ENCODE measurements at places on chromosomes 7 and 10.

DNA sequence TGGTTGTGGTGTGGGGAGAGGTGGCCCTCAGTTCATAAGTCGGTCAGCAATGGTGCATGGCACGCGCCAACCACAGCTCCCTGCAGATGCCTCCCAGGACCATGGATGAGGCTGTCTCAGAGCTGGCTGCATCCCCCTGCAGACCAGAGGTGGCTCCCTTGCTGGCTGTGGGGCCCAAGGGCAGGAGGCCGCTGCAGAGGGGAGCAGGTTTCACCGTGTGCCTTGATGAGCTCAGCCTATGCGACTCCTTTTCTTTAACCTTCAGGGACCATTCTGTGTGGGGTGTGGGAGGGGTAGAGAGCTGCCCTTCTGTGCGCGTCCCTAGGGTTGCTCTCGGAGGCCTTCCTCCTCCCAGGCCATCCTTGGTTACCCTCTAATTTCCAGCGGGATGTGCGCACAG is 152.4 kb downstream of the ACTR3B start:
- DNase-seq, result no peak

- no peak for DNase-seq
Measured at GRCh38 chr7:54880326-54880989, 121.4 kb upstream of the SEC61G start.

GRCh38 chr7:11297764-11298163 is 324.1 kb downstream of the PHF14 start:
- DNase-seq, result no peak

- no peak for DNase-seq
Measured at GRCh38 chr7:23893942-23894891, 184.2 kb downstream of the STK31 start.

- no peak for DNase-seq
Measured at GRCh38 chr10:49647554-49647953, 31.9 kb upstream of the C10orf53 start.

DNA sequence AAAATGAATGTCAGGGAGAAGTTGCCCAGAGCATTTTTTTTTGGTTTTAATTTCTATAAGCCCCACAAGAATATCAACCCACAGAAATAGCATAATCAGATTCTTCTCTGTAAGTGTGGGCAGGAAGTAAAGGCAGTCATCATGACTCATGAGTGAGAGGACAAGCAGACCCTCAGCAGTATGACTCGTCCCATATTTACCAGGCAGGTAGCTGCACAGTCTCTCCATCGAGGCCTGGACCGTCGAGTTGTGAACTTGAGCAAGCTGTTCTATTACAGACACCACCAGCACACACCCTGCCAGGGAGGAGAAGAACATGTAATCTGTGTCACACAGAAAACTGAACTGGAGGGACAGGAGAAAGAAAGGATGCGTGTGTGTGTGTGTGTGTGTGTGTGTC is 37.8 kb downstream of the AOAH start:
- DNase-seq, result peak; percentile 14

GRCh38 chr7:100010901-100011300 is 4.5 kb upstream of the ZKSCAN1 start:
- DNase-seq, result no peak

- no peak for DNase-seq
Measured at GRCh38 chr10:122550983-122551382, 9.6 kb upstream of the DMBT1 start.

GRCh38 chr10:73459683-73460314 is 26.4 kb upstream of the MSS51 start:
- no peak for DNase-seq

DNA sequence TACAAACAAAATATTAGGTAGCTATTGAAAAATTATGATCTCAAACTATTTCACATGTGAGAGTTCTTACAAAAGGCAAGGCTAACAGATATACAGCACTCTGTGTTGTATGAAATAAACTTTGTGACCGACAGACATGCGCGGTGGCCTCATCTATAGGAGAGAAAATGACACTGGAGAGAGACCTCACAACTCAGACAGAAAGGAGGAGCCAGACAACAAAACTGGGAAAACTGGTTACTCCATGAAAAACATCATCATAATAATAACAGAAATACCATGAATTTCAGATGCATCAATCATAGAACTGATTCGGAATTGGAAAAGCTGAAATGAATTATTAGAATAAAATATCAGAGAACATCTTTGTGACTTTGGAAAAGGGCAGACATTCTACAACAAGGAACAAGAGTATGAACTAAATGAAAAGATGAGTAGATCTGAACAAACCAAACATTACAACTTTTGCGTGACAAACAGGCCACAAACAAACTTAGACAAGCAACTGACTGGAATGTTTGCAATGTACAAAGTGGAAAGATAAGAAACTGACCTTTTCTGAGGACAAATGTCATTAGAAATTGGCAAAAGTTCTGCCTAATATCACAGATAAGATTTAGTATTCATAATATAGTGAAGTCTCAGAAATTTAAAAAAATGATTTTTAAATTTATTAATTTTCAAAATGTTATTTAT is 69.3 kb downstream of the TNS3 start:
- no peak for DNase-seq

DNA sequence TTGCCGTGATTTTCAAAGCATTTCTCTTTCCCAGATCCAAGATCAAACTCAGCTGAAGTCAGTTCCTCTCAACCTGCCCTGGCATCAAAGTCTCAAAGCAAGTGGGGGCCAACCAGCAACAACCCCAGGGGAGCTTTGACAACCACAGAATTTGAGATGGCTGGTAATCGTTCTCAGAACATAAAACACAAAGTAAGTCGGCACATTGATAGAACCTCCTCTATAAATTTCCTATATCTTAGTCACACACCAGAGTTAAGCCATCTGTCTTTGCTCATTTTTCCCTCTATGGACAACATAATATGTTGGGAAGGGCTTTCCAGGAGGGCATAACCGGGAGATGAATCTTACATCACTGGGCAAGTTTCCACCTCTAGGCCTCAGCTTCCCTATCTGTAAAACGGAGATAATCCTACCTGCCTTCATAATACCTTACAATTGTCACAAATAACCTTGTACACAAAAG is 1.2 kb upstream of the DNAJC9 start:
- DNase-seq, result no peak

- DNase-seq, result no peak
Measured at GRCh38 chr10:103284170-103284569, 7.2 kb downstream of the INA start.

GRCh38 chr7:39686261-39686924 is 63.0 kb downstream of the RALA start:
- no peak for DNase-seq

DNA sequence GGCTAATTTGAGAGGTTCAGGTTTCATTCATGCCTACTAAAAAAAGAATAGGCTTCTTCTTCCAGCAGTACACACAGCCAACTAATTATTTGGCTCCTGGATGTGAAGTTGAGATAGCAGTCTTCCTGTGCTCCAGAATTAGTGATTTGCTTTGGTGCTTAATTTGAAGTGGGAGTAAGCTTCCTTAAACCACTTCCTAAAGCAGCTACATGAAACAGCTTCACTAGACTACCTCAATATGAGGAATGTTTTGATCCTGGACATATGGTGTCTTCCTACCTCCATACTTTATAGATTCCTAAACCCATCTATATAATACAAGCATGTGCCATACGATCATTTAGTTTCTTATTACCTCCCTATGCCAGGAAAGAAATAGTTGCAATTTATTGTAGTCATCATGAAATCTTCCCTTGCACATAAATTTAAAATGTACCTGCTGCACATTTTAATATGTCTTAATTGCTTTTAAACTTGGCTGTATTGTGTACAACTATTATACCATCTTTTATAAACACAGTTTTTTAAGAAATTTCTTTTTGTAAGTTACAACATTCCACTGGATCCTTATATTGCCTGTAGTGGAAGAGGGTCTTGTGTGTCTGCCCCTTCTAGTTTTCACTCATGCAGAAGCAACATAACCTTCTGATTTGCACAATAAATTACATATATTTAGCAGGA is 8.6 kb downstream of the VIM start:
- no peak for DNase-seq

- DNase-seq, result no peak
Measured at GRCh38 chr10:111646021-111646420, 537.5 kb downstream of the GPAM start.

DNA sequence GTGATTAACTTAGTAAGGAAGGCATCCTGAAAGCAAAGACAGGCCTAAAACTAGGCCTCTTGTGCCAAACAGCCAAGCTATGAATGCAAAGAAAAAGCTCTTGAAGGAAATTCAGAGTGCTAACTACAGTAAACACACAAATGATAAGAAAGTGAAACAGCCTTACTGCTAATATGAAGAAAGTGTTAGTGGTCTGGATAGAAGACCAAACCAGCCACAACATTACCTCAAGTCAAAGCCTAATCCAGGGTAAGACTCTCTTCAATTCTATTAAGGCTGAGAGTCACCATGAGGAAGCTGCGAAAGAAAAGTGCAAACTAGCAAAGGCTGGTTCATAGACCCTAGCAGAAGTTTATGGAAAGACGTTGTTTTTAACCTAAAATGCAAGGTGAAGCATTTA is 66.0 kb downstream of the IPMK start:
- DNase-seq, result no peak

DNA sequence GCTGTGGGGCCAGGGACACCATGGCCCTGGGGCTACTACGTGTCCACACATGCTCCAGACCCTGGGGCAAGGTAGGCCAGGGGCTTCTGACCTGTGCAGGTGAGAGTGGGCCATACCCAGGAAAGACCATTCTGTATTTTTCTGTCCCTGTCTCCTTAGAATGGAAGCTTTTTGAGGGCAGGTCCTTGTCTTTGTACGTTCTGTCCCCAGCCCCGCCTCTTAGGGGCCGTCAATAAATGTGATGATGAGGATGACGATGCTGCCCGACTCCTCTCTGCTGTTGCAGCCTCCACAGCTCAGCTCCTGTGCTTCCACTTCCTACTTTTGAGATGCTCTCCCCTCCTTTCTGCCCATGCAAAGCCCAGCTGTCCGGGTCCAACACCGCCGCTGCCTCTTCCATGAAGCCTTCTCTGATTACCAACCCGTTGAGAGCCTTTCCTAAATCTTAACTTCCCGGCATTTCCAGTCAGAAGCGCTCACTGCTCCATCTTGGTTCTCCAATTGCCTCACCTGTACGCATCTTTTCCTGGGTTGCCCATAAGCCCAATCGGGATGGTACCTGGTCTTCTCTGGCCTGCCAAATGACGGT is 4.3 kb downstream of the VPS37D start:
- DNase-seq, result no peak

- DNase-seq, result no peak
Measured at GRCh38 chr10:529468-530230, 159.8 kb downstream of the DIP2C start.

GRCh38 chr10:26647602-26648244 is 49.8 kb upstream of the PDSS1 start:
- no peak for DNase-seq

GRCh38 chr7:144731661-144732351 is 104.0 kb downstream of the TPK1 start:
- no peak for DNase-seq

DNA sequence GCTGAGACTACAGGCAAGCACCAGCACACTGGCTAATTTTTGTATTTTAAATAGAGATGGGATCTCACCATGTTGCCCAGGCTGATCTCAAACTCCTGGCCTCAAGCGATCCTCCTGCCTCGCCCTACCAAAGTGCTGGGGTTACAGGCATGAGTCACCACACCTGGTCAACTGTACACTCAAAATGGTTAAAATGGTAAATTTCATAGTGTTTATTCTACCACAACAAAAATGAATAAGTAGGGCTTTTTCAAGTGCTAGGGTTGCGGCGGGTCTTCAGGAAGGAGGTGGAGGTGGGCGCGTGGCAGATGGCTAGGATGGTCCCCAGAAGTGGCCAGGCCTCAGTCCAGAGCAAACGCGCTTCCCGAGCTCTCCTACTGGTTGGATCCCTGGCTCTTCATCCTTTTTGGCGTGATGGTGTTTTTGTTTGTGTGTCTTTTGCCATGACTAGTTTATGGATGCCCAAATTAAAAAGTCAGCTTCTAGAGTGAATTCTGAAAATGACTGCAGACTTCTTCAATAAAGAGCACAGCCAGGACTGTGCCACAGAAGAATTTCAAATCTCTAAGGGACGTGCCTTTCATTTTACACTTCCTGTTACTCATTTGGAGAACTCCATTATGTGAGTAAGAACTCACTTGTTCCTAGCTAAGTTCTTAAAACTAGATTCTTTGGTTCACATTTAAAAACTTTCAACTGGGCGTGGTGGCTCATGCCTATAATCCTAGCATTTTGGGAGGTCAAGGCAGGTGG is 73.9 kb downstream of the TMEM130 start:
- no peak for DNase-seq

GRCh38 chr7:45642044-45642443 is 67.9 kb downstream of the ADCY1 start:
- DNase-seq, result no peak

GRCh38 chr7:99272476-99273045 is at the start of gene MYH16:
Gene MYH16, plus strand, starts transcription at chr7:99272839.
- DNase-seq, result no peak

DNA sequence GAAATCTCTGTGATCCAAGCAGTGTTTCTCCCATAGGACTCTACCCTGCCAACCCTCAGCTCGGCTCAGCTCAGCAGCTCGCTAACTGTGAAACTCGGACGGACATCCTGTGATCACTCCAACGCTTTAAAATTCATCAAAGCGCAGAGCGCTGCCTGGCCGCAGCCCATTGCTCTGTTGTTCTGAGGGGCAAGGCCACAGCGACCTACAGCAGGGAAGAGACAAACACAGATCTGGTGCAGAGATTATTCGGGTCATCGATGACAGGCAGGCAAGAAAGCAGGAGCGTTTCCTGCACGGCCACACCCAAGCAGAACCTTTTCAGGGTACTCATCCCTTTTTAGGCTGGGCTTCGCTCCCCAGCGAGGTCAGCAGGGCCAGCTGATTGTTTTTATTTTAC is 72.1 kb downstream of the INSIG1 start:
- DNase-seq, result no peak

GRCh38 chr10:122062831-122063674 is 74.1 kb downstream of the TACC2 start:
- no peak for DNase-seq

GRCh38 chr7:133789974-133790373 is 337.2 kb upstream of the LRGUK start:
- DNase-seq, result no peak

DNA sequence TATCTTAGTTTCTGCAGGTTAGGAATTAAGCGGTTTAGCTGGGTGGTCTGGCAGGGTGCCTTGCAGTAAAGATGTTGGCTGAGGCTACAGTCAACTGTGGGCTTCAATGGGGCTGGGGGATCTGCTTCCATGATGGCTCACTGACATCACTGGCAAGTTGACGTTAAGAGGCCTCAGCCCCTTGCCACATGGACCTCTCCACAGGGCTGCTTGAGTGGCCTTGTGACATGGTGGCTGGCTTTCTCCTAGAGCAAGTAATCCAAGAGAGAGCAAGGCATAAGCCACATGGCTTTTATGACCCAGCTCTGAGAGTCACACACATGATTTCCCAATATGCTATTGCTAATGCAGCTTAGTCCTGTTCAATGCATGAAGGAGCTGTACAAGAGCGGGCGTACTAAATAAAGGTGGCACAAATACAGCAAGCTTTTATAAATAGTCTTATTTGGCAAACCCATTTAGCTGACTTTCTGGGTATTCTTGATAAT is 109.1 kb downstream of the SEPTIN7 start:
- DNase-seq, result no peak

All from CD4-positive, alpha-beta T cell (primary cell).